ENCODE measurements at places on chromosomes 4 and X.

GRCh38 chr4:7460566-7460965 lies 25.8 kb upstream of the PSAPL1 start:
- no peak for DNase-seq

GRCh38 chrX:153161952-153162351 lies 17.1 kb upstream of the MAGEA1 start:
- DNase-seq, result no peak

DNA sequence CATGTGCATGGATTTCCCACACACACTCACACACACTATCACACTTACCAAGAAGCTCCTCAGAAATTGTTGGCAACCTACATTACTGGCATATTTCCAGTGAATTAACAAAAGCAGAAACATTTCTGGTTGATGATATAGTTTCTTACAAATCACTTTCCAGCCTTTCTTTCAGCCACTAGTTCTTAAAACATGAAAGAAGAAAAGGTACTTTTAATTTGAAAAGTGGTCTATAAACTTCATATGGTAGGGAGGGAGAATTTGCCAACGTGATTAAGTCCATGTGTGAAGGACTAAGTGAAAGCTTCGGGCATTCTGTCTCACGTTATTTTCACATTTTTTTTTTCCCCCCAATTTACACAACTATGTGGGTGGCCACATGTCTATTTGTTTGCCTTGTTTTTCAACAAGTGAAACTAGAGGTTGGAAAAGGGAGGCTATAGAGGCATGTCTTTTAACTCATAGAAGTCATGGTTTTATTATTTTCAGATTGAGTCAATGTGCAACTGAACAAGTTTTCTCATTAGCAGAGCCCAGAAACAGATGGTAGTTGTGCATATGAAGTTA lies 832.1 kb upstream of the INTU start:
- DNase-seq, result no peak

DNA sequence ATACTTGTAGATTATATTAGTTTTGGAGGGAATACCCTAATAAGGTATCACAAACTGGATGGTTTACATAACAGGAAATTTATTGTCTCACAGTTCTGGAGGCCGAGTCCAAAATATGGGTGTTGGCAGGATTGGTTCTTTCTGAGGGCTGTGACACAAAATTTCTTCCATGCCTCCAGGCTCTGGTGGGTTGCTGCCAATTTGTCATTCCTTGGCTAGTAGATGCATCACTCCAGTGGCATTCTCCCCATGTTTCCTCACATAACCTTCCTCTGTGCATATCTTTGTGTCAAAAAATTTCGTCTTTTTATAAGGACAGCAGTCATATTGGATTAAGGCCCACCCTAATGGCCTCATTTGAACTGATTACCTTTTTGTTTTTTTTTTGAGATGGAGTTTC lies 49.3 kb downstream of the APELA start:
- DNase-seq, result no peak

DNA sequence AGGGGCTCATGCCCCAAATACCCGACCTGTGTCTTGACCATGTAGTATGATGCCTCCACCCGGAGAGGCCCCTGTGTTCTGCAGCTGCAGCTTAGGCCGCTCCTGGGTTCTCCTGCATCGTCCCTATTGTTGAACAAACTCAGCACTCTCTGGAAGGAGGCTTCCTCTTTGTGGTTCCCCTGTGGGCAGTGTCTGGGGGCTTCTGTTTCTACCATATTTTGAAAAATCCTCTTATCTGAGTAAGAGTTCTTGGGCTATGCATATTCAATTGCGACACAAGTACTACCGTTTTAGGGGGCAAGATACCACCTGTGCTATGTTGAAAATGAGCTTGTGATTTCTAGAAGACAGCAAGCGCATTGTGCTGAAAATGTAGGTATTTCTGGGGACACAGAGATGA lies 276.6 kb downstream of the DHRSX start:
- DNase-seq, result no peak

DNA sequence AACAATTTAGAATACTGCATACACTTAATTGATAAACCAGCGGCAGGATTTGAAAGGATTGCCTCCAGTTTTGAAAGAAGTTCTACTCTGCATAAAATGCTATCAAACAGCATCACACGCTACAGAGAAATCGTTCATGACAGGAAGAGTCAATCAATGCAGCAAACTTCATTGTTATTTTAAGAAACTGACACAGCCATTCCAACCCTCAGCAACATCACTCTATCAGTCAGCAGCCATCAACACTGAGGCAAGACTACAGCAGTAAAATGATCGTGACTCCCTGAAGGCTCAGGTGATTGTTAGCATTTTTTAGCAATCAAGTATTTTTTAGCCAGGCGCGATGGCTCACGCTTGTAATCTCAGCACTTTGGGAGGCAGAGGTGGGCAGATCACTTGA lies 98.3 kb downstream of the FBXW7 start:
- no peak for DNase-seq

- DNase-seq, result no peak
Observed at GRCh38 chr4:10326075-10326474, 131.2 kb downstream of the ZNF518B start.

DNA sequence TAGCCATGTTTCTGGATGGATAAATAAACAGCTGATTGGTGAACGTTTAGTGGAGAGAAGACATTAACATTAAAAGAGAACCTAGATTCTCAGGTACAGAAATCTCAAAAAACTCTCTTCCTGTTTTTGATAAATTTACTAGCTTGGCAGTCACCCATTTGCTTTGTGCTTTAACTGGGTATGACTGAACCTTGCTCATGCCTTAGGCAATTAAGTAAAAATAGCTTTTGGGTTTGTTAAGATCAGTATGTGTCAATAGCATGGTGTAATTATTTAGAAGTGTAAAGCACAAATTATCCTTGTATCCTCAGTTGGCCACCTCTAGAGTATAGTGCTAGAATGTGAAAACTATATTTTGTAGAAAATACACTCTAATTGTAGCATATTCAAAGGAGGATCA lies 200.0 kb downstream of the CFAP299 start:
- no peak for DNase-seq

DNA sequence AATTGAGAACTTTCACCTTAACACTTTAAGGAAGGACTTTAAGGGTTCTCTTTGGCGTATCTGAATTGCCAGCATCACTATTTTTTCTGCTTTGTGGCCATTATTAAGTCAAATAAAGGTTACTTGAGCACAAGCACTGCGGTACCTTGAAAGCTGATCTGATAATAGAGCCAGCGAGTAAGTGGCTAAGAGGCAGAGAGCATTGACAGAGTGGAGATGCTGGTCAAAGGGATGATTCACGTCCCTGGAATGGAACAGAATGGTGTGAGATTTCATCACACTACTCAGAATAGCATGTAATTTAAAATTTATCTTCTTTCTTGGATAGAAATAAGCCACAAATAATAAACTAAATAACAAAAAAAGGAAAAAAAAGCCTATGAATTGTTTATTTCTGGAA lies 57.1 kb upstream of the NPFFR2 start:
- DNase-seq, result no peak

DNA sequence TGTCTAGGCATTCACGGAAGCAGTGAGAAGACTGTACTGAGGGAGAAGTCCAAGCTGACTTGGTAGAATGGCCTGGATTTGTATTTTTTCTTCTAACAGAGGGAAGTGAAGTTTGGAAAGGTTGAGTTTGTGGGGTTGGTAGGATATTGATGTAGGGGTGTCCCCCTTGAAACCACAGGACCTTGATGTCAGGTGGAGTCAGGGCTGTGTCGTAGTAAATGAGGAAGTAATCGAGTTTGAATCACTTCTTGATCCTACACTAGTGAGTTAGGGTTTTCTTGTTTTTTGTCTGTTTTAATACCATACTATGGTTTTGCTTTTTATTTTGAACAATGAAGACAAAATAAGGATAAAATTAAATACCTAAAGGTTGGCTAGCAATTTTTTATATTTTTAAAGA lies 30.1 kb upstream of the ANAPC4 start:
- no peak for DNase-seq

DNA sequence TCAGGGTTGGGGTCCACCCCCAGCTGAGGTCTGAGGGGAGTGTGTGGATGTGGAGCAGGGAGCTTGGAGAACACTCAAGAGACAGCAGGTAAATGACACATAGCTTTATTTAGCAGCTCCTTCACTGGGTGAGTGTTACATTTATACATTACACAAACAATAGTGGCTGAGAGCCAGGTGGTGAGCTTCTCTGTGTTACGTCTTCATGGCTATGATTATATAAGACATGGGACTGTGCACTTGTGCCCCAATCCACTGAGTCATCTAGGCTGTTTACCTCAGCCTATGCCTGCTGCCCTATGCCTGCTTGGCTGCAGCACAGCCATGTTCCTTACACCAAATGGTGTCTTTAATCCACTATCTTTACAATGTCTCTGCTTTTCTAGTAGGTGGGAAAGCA lies 459.6 kb downstream of the AFF2 start:
- no peak for DNase-seq

DNA sequence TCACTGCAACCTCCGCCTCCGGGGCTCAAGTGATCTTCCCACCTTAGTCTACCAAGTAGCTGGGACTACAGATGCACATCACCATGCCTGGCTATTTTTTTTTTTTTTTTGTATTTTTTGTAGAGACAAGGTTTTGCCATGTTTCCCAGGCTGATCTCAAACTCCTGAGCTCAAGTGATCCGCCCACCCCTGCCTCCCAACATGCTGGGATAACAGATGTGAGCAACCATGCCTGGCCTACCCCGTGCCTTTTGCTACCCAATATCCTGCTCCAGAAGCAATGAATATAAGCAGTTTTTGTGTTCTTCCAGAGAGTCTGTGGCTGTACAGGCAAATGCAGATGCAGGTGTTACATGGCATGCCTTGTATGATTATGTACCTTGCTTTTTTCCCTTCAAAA lies 50.5 kb downstream of the TBC1D14 start:
- no peak for DNase-seq

- DNase-seq, result no peak
Observed at GRCh38 chr4:105092356-105092755, 54.3 kb upstream of the TET2 start.

DNA sequence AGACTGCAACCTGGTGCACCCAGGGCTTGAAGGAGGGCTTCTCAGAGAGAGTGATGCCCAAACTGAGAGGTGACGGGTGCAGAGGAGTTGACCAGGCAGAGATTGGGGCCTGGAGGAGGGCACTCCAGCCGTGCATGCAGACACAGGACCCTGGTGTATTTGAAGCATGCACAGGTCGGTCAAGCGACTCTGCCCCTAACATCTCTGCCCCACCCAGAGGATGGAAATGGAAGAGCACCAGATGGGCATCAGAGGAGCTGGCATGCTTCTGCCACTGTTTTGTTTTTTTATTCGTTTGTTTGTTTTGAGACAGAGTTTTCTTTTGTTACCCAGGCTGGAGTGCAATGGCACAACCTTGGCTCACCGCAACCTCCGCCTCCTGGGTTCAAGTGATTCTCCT lies 320.9 kb downstream of the EVC2 start:
- no peak for DNase-seq
